ENCODE measurements at places on chromosomes 12 and 14.

GRCh38 chr12:31298515-31298910 is 27.4 kb downstream of the SINHCAF start:
- DNase-seq = no peak

DNA sequence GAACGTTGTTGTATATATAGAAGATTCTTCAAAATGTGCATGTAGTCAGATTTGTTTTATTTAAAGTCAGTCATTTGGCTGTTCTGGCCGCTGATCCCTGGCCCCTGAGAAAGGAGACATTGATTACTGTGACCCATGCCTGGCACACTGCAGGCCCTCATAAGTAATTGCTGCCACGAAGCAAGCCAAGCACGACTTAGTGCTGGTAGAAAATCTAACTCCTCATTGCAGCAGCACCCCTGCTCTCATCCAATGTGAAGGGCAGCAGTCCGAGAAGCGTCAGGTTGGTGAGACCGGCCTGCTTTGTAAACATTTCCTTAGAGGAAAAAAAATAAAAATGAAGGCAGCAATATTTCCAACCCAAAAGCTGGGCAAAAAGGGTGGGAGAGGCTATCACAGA is 22.8 kb upstream of the TMTC2 start:
- no peak for DNase-seq

DNA sequence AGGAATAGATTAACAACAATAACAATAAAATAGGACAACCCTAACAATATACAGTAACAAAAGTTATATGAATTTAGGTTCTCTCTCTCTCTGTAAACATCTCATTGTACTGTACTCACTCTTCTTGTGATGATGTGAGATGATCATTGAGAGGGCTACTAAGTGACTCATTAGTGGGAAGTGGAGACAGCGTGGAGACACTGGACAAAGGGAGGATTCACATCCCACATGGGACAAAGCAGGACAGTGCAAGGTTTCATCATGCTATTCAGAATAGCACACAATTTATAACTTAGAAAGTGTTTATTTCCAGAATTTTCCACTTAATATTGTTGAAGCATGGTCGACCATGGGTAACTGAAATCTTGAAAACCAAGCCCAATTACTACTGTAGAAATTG is 26.0 kb upstream of the SPATA7 start:
- DNase-seq = no peak

DNA sequence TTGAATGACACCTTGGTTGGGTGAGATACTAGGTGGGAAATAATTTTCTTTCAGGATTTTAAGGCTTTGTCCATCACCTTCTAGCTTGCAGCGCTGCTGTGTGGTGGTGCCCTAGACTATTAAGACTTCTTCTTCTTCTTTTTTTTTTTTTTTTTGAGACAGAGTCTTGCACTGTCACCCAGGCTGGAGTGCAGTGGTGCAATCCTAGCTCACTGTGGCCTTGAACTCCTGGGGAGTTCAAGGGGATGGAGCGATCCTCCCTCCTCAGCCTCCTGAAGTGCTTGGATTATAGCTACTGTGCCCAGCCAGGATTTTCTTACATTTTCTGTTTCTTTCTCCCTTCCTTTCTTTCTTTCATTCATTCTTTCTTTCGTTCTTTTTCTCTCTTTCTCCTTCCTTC is 10.3 kb upstream of the MTA1 start:
- DNase-seq = no peak

- DNase-seq = no peak
These were observed 157.3 kb downstream of the BTG1 start for GRCh38 chr12:91988086-91988923.

DNA sequence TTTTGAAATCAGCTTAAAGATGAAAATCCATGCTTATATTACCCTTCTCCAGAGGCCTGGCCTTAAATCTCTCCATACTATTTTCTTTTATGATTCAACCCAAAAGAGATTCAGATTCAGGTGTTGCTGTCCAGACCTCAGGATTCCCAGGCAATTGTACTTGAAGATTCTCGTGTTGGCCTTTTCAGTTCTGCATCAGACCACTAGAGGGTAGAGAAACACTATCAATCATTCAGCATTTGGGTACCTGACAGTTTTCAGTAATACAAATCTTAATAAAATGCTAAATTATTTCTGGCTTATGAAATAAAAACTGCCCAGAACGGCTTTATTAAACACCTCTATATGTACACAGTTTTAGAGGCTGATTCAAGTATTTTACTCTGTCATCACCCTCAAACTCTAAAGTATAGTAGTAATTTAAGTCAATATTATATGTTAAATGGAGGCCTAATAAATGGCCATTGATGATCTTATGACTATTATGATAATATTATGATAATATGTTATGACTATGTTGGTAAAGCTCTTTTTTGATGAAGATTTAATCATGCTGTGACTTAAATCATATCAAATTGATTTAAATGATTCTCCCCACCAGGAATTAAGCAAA is 301.1 kb downstream of the DUSP6 start:
- DNase-seq = peak; percentile 69

DNA sequence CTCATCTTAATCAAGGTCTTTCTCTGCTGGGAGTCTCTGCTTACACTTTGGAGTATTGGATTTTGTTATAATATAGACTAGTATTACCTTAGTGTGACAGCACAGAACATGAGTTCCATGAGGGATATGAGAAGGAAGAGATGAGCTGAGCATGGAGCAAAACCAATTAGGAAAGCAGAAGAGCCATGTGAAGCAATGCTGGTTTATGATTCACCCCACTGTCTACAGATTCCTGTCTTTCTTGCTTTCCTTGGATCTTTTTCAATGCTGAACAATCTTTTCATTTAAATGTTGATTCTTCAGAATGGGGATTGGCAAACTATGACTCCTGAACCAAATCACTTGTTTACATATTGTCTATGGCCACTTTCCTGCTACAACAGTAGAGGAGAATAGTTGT is 70.4 kb upstream of the KITLG start:
- DNase-seq = peak; percentile 64

DNA sequence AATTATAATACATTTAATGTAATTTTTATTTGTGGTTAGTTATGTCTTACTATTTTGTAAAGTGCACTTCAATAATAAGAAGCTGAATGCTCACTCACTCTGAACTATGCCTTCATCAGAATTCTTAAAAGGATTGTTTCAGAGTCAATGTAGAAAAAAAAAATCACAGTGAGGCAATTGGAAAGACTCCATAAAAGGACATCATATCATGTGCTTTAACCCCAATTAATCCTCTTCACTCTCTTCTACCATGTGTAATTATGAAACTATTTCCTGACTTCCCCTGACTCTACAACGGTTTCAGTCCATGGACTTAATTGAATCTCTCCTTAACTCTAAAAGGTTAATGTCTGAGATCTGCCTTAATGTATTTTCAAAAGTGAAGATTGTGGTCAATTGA is 250.4 kb upstream of the ALG10 start:
- no peak for DNase-seq

- no peak for DNase-seq
These were observed 175.3 kb downstream of the ETV6 start for GRCh38 chr12:11824736-11825135.

DNA sequence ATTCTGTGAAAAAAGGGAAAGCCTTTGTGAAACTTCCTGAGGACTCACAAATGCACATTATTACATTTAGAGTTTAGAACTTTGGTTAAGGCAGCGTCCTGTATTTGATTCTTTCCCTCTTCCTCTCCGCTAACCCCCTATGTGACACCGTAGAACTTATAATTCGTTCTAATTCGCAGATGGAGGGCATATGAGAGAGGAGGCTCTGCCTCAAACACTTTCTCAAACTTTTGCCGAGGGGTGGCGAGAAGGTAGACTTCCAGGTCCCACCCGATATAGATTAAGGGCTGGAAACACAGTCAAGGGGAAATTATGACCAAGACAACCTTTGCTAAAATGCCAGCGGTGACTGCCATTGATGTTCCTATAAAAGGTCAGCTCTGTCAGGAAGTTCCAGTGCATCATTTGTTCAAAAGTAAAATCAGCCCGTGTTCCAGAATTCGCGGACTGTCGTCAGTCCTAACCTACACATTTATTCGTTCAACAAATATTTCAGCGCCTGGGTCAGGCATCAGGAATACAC is 904 bp upstream of the PAPOLA start:
- no peak for DNase-seq

GRCh38 chr12:89253488-89253887 is 98.8 kb downstream of the DUSP6 start:
- no peak for DNase-seq

DNA sequence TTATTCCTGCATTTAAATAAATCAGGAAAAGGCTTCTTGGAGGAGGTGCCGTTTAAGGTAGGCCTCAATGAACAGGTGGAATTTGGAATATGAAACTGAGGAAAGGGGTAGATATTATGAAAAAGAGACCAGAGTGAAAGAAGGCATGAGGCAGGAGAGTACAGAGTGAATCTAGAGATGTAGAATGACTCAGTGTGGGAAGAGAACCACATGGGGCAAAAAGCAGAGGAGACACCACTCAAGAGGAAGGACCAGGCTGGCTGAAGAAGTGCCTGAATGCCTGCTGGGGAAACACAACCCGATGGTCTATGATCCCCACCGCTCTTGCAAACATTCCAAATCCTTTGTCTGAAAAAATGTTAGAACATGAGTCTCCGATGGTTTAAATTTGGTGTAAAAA is 1134.1 kb downstream of the VRK1 start:
- DNase-seq = no peak

DNA sequence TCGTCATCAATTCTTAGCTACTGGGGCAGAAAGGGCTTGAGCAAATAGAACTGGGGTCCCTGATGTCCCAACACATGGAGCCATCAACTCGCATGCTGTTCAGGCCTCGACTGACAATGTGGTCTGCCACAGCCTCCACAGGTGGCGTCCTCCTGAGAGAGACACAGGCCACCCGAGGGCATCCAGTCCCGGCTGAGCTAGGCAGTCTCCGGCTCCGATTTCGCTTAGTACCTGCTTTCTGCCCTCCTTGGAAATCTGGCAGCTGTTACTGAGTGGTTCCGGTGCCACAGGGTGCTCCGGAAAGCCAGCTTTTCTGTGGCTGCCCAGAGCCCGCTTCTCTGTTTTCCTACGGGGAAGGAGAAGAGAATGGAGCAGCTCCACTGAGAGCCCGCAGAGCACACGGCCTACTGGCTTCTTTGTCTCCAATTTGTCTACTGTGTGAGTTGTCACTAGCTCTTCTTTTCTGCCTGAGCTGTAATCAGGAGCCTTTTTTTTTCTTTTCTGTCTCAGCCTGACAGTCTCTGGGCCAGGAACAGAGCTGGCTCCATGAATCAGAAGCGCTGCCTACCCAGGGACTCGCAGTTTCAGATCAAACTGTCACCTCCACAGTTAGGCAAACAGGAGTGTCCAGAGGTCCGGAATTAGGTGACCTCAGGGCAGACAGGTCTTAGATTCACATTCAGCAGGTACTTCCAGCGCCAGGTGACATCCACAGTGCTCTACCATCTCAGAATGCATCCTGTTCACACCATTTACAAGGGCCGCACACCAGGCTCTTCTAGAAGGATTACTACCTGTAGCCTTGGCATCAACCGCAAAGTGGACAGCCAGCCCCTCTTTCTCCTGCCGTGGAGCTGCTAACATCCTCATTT is 73.3 kb downstream of the MOK start:
- no peak for DNase-seq

DNA sequence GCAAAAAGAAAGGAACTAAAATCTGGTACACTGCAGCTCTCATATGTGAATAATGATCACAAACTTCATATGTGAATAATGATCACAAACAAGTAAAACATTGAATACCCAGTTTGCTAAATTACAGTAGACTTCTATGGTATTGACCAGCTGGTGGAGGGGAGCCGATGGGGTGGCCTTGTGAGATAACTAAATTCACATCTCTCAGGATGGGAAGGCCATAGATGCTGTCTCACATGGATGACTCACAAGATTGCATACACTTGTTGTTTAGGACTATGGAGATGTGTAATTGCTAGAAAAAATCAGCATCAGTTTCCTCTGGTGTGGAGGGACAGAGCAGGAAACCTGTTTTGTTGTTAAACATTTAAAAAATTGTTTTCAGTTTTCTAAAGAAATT is 49.2 kb downstream of the ACACB start:
- DNase-seq = no peak

GRCh38 chr12:101967506-101967905 is 90.1 kb downstream of the DRAM1 start:
- DNase-seq = no peak
